ENCODE measurements at places on chromosomes 3 and 15.

- no peak for DNase-seq
Measured at GRCh38 chr3:4741404-4742307, 237.6 kb upstream of the BHLHE40 start.

- DNase-seq, result no peak
Measured at GRCh38 chr3:64216274-64217147, 8.8 kb downstream of the PRICKLE2 start.

DNA sequence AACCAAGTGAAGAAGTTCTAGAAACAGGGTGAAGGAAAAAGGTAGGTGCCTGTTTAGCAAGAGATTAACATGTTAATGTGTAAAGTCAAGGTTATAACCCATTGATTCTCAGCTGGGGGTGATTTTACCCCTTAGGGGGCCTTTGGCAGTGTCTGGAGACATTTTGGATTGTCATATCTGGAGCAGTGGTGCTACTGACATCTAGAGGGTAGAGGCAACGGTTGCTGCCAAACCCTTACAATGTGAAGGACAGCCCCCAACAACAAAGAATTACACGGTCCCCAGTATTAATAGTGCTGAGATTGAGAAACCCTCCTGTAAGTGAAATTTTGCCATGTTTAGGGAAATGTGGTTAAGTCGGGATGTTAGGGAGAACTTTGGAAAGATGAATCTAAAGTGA lies 74.7 kb downstream of the CRYBG3 start:
- no peak for DNase-seq

GRCh38 chr3:115520241-115520640 lies 103.1 kb upstream of the GAP43 start:
- DNase-seq, result no peak

GRCh38 chr3:29453284-29454001 lies 172.6 kb downstream of the RBMS3 start:
- no peak for DNase-seq

- no peak for DNase-seq
Measured at GRCh38 chr3:79047581-79047980, 720.2 kb downstream of the ROBO1 start.

GRCh38 chr3:128190501-128190900 lies 37.2 kb downstream of the EEFSEC start:
- no peak for DNase-seq
